ENCODE measurements at places on chromosomes 4 and X. TPM values are rescaled to one million over a fixed set of nuclear protein-coding genes. Genes with fewer than 3 reads are reported as not detected.

ERCC6L gene
- 1.7 TPM for total RNA-seq

NRK gene
- total RNA-seq = 1.8 TPM

CCDC110 gene
- 0.67 TPM for total RNA-seq

XPNPEP2 gene
- total RNA-seq = 1.7 TPM

TMEM47 gene
- total RNA-seq = 1.6 TPM

LUZP4 gene
- total RNA-seq = not detected

PGRMC1 gene
- total RNA-seq = 153 TPM

PHEX gene
- total RNA-seq = 0.46 TPM

GRCh38 chrX:153974726-153975286 is 2.3 kb downstream of the TMEM187 start:
- no peak for DNase-seq

- no peak for DNase-seq
Observed at GRCh38 chr4:43337707-43338106, 445.2 kb downstream of the GRXCR1 start.

DNA sequence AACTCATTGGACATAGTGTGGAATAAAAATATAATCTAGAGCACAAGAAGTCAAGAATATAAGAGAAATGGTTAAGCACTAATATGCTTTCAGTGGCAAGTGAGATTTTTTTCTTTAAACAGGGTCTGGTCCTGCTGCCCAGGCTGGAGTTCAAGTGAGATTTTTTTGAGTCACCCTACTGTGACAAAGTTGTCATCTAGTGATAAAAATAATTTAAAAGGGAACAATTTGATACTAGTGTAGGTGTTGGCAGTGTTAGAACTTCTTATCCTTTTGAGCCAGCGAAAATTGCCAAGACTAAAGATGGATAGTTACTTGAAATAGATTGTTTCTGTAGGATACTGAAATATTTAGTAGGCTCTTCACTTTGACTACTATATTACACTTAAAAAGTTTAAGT is 67.9 kb upstream of the TECRL start:
- no peak for DNase-seq

GRCh38 chr4:73852771-73853170 is 325 bp upstream of the PF4V1 start:
- no peak for DNase-seq

- DNase-seq = no peak
Observed at GRCh38 chrX:13235930-13236329, 83.9 kb downstream of the ATXN3L start.

GRCh38 chr4:186168750-186169149 is 22.6 kb upstream of the CYP4V2 start:
- no peak for DNase-seq

GRCh38 chr4:10701702-10702460 is 17.3 kb upstream of the CLNK start:
- DNase-seq = no peak

- DNase-seq = peak; percentile 28
Observed at GRCh38 chrX:70422851-70423341, at the start of gene GDPD2. GDPD2 (plus strand) TSS chrX:70423314; CDS start chrX:70424985, 1,671 bp downstream.

DNA sequence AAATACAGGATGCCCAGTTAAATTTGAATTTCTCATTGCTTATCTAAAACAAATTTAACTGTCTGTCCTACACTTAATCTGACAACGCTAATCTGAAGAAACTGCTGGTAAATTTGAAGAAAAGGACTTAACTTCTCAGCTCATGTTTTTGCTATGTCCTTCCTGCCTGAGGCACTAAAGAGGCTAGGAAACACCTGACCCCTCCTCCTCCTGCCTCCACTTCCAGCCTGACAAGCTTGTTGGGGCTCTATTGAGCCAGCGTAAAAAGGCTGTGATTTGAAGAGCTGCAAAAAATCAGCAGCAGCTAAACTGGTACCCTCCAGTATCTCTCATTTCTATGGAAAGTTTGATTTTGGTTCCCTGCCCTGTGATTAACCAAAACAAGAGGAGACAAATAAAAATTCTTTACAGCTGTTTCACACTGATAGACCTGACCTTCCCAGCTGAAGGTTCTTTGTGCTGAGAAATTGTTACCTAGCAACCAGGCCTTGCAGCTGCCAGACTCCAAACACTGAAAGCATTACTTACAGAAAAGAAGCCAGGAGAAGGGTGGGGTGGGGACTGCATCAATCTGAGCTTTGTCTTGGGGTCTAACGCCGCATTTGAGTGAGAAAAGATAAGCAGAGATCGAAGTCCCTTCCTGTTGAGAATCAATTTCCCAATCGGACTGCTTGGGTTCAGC is 35.0 kb downstream of the DCX start:
- no peak for DNase-seq

GRCh38 chr4:101074326-101074725 is 273.0 kb downstream of the PPP3CA start:
- DNase-seq = no peak

- no peak for DNase-seq
Observed at GRCh38 chr4:169397762-169398161, 127.0 kb upstream of the SH3RF1 start.

DNA sequence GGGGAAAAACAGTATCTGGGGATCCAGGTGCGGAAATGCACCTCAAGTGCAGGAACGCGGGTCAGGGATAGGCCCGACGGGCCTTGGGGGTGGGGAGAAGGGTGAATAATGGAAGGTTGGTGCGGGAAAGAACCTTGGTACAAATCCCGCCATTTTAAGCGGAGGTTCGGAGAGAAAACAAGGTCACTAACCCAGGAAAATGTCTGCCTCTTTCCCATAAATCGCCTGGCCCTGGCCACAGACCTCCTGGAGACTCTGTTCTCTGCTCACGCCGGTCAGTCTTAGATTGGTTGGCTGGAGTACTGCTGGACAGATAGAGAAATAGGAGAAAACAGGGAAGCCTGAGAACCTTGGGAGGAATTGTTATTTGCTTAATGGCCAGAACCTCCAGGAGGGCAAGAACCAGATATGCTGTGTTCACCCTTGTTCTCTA is 897 bp upstream of the FBXL5 start:
- no peak for DNase-seq

GRCh38 chr4:89100853-89101252 is 10.5 kb upstream of the TIGD2 start:
- no peak for DNase-seq

Data from endothelial cell (in vitro differentiated cells).